ENCODE measurements at places on chromosomes 1 and 21.

GRCh38 chr21:44800971-44801467 is 601 bp downstream of the UBE2G2 start:
- no peak for DNase-seq

DNA sequence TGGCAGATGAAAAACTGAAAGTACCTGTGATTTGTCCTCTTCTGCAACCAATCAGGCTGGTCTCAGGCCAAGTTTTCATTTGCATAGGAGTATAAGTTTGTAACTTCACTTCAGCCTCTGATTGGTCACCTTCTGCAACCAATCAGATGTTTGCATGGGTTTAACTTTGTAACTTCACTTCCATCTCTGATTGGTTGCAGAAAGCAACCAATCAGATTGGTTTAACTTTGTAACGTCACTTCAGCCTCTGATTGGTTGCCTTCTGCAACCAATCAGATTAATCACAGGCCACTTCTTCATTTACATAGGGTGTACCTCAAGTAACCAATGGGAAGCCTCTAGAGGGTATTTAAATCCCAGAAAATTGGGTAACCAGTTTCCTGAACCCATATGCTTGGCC is 18.9 kb upstream of the TUT4 start:
- DNase-seq = no peak

GRCh38 chr21:34343838-34344381 is 19.9 kb upstream of the KCNE2 start:
- no peak for DNase-seq

DNA sequence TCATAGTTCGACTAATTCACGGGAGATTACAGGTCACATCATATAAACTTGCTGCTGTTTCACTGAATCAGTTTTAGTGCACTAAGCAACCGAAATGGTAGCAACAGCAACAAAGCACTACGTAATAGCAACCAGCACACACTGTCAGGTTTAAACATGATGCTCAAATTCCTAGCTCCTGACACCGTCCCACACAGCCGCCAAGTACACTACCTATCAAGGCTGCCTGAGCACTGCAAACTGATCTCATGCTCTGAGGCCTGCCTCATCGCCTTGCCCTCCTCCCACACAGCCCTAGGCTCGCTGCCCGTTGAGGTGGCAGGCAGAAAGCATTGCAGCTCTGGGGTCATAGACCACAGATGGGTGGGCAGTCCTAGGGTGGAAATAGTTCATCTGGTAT is 12.4 kb downstream of the LAMC2 start:
- DNase-seq = no peak

DNA sequence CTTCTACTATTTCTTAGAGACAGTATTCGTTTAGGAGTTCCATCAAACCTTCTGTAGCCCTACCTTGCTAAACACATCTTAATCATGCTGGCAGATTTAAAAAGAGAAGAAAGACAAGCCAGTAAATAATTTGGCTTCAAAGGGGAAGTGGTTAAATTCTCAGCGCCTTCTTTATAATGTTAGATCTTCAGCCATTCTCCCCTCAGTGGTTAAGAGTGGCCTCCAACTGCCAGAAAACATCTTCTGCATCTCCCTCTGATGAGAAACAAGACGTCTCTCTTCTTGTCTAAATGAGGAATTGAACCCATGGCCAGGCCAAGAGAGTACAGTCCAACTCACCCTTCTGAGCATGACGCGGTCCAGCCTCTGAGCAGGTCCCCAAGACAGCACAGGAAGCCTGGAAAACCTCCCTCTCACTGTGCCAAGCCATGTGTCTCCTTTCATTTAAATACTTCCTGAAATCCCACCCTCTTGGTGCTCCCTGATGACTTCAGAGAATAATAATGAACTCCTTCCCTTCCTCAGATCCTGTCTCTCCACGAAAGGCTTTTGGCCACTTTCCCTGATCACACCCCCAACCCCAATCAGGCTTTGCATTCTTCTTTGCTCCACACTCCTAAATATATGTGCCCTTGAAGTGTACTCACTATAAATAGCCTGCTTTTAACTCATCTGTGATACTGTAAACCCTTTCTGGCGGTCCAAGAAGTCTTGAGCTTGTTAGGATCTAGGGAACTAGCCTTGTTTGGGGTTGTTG is 16.4 kb upstream of the LRRC52 start:
- no peak for DNase-seq

Measured in activated CD8-positive, alpha-beta memory T cell treated with anti-CD3 and anti-CD28 coated beads for 1 hour (primary cell).